ENCODE measurements at places on chromosomes 6 and 20. TPM values are rescaled to one million over a fixed set of nuclear protein-coding genes. Genes with fewer than 3 reads are reported as not detected.

DUSP15 gene
- total RNA-seq: 3.4 TPM

DNA sequence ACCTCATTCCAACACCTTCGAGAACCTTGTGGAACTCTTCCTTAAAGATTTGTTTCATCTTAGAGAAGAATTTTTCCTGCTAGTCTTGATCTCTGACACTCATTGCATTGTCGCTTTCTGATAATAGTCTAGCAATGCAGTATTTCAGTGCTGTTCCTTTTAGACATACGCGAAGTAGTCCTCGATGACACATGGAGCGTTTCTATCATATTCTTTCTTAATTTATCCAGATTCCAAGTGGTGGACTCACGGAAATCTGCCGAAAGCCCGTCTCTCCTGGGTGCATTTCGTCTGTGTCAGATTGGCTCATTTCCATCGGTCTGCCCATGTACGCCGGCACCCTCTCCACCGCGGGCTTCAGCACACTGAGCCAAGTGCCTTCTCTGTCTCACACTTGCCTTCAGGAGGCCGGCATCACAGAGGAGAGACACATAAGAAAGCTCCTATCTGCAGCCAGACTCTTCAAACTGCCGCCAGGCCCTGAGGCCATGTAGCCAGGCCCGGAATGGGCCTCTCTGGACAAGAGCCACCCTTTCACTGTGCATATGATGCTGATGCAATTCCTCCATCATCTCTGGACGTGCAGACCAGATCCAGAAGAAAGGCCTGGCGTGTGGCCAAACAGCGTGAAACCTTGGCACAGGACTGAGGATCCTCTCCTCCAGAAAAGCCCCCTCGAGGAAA lies 198.6 kb upstream of the UST start:
- no peak overlapping the region for H3K27ac ChIP-seq
- H3K4me1 ChIP-seq: no peaks in the 10 kb centered on the region

DNA sequence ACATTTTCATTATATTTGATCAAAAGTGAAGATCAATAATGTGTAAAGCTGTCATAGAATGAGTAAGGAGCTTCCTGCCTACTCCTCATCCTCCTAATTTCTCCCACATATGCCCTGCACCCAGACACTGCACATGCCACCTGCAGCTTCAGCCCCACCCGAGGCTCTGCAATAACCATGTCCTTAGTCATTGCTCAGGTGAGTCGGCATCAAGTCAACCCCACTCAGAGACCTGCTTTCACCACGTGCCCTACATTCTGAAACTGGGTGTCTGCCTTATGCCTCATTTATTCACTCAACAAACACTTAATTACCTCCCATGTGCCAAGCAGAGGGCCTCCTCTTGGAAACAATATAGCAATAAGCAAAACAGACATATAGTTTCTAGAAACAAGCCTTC lies 15.4 kb upstream of the TNFAIP3 start:
- H3K27ac ChIP-seq: no peak overlapping the region
- H3K4me3 ChIP-seq: no peak overlapping the region
- H3K36me3 ChIP-seq: no peaks in the 10 kb centered on the region
- no peak for DNase-seq

DNA sequence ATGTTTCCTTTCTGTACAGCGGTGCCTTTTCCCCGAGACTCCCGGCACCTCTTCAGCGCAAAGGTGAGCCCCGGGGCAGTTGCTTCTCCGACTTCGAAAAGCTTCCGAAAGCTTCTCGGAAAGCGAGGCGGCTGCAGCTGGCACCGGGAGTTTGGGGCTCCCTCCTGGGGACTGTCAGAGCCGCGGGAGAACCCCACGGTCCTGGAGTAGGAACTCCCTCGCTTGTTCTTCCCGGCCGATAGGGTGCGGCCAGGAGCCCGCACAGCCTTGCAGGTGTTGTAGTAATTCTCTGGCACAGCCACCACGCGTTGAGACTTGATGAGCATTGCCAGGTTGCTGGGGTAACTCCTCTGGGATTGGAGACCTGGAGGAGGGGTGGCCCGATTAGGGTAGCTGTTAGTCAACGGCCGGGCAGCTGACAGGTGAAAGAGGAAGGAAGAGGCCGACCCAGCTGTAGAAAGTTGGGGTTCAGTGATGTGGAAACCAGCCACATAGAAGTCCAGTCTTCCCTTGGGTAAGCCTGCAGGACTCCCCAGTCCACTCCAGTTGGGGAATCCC lies 721 bp downstream of the KDM1B start:
- H3K4me3 ChIP-seq: peak overlapping the region; percentile 96
- H3K27ac ChIP-seq: peak overlapping the region; percentile 57
- peak; percentile 49 for DNase-seq
- H3K36me3 ChIP-seq: peaks cover 9% of the 10 kb centered on the region

DNA sequence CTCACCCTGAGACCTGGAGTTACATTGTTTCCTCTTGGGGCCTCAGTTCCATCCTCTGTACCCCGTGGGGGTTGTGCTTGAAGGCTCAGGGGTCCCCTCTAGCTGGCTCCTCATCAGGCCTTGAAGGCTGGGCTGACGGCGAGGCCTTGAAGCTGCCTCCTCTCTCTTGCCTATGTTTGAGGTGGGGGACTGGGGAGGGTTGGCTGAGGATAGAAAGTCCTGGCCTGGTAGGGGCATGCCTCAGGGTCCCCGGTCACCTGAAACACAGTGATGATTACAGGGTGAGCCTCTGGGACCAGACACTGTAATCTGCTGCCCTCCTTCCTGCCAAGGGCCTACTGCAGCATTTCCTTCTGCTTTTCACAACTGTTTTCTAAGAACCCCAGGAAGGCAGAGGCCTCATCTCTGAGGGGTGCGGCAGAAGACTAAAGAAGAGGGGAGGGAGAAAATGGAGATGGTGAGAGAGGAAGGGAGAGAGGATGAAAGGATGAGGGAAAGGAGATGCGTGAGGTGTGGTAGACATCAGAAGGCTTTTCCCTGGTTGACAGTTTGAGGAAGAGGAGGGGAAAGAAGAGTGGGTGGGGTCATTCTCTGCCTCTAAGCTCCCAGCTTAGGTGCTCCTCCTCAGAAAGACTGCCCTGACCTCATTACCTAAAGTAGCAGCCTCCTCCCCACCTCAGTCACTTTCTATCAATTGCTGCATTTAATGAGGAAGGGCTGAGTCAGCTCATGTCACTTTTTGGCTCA lies 29.7 kb downstream of the VEGFA start:
- no peak overlapping the region for H3K4me3 ChIP-seq
- no peak overlapping the region for H3K27ac ChIP-seq
- peaks cover 8% of the 10 kb centered on the region for H3K4me1 ChIP-seq
- no peaks in the 10 kb centered on the region for H3K36me3 ChIP-seq

MRAP2 gene
- not detected for total RNA-seq

DNA sequence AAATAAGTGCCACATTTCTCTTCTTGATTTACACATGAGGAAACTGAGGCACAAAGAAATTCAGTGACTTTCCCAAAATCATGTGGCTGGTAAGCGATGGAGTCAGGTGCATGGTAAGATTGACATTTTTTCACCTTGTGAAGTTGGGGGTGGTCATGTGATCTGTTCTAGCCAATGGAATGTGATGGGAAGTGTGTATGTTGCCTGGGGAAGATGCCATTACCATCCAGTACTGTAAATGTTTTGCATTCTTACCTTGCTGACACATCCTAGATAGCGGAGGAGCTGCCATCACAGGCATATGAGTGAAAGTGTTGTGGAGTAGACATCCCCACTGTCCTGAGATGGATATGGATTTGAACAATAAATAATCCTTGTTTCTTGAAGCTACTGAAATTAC lies 499.6 kb upstream of the SULF2 start:
- H3K4me1 ChIP-seq: peaks cover 23% of the 10 kb centered on the region
- H3K4me3 ChIP-seq: no peak overlapping the region
- DNase-seq: no peak
- H3K27ac ChIP-seq: no peak overlapping the region
- no peaks in the 10 kb centered on the region for H3K27me3 ChIP-seq

DNA sequence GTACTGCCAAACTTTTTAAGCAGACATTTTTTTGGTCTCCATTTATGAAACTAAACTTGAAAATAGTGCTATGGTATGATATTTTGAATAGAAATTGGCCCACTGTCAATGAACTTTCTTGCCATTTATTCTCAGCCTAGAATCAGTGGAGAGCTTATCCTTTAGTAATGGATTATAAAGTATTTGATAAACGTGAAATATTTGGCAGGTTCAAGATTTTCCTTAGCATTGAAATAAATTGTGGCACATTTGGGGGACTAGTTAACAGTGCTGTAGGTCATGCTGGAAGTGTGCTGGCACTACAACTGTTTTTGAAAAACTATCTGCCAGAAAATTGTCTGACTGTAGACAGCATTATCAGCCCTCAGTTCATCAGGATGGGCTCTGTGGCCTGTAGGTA lies 2.1 kb downstream of the PRSS35 start:
- H3K4me1 ChIP-seq: peaks cover 11% of the 10 kb centered on the region
- H3K27me3 ChIP-seq: no peaks in the 10 kb centered on the region
- H3K4me3 ChIP-seq: no peak overlapping the region

GLP1R gene
- not detected for total RNA-seq

TPD52L1 gene
- 47.9 TPM for total RNA-seq

- H3K36me3 ChIP-seq: peaks cover 5% of the 10 kb centered on the region
- H3K27me3 ChIP-seq: no peaks in the 10 kb centered on the region
- H3K4me3 ChIP-seq: no peak overlapping the region
- DNase-seq: no peak
Observed at GRCh38 chr6:150813993-150814359, 51.5 kb upstream of the MTHFD1L start.

PSORS1C2 gene
- total RNA-seq: not detected

RAMACL gene
- total RNA-seq: 0.24 TPM

GRCh38 chr6:25414168-25414567 lies 135.0 kb downstream of the CARMIL1 start:
- H3K27ac ChIP-seq: no peak overlapping the region
- H3K4me3 ChIP-seq: no peak overlapping the region
- H3K4me1 ChIP-seq: no peaks in the 10 kb centered on the region
- H3K36me3 ChIP-seq: no peaks in the 10 kb centered on the region

- no peak overlapping the region for H3K27ac ChIP-seq
- H3K4me3 ChIP-seq: no peak overlapping the region
- H3K36me3 ChIP-seq: peaks cover 63% of the 10 kb centered on the region
- H3K4me1 ChIP-seq: peaks cover 15% of the 10 kb centered on the region
- peak; percentile 20 for DNase-seq
Observed at GRCh38 chr20:13788167-13788834, 3.5 kb downstream of the NDUFAF5 start.

DNA sequence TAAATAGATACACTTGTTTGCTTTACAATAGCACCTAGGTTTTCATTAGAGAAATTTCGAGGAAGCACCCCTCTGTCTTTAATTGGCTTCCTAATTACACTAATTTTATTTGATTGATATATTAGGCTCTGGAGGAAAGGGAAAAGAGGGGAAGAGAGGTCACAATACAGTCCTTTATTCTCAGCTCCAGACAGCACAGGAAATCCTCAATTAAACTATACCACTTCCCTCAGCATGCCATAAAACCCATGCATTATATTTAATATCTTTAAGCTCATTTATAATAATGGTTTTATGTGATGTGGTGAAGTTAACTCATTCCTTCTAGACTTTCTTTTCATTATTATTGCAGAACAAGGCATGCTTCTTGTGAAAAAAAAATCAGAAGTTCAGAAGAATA lies 17.7 kb upstream of the PDE7B start:
- no peak overlapping the region for H3K27ac ChIP-seq
- DNase-seq: no peak
- H3K36me3 ChIP-seq: no peaks in the 10 kb centered on the region
- no peaks in the 10 kb centered on the region for H3K27me3 ChIP-seq
- H3K4me1 ChIP-seq: no peaks in the 10 kb centered on the region
- H3K4me3 ChIP-seq: no peak overlapping the region

INSM1 gene
- total RNA-seq: not detected

GRCh38 chr6:157223511-157223910 lies 99.8 kb downstream of the TMEM242 start:
- DNase-seq: no peak
- H3K27me3 ChIP-seq: no peaks in the 10 kb centered on the region
- H3K36me3 ChIP-seq: no peaks in the 10 kb centered on the region
- H3K4me1 ChIP-seq: peaks cover 26% of the 10 kb centered on the region
- H3K27ac ChIP-seq: no peak overlapping the region

ARFGEF2 gene
- total RNA-seq: 21.9 TPM

- H3K4me3 ChIP-seq: no peak overlapping the region
- no peaks in the 10 kb centered on the region for H3K36me3 ChIP-seq
Observed at GRCh38 chr6:108610270-108610839, 49.6 kb downstream of the FOXO3 start.
